ENCODE measurements at places on chromosomes 2 and 18.

- DNase-seq: no peak
Measured at GRCh38 chr18:50745945-50746344, 73.9 kb downstream of the MRO start.

GRCh38 chr18:74528913-74529312 lies 5.4 kb upstream of the CNDP1 start:
- no peak for DNase-seq

DNA sequence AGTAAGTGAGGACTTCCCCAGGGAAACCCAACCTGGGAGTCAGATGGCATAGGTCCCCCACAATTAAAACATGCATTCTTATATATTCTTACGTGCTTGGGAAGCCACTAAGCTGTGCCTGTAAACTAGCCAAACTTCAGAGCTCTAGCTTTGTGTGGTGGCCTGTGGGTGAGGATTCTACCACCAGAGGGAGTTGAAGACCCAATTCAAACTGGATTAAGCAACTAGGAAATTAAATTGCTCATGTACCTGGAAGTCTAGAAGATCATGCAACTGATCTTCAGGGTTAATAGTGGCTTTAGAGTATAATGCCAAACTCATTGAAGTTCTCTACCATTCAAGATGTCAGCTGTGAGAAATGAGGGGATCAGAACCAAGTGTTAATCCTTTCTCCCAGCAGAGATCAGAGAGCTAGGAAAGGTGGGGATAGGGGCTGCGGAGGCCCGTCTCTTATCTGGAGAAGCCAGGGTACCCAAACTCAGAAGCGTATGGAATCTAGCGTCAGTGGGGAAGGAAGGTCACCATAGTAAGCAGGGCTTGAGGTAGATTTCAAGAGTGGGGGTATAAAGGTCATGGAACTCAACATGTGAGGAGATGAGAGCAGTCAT lies 53.2 kb upstream of the CCDC85A start:
- DNase-seq: no peak

- no peak for DNase-seq
Measured at GRCh38 chr2:226514895-226515294, 284.7 kb downstream of the IRS1 start.
